OCI-LY7 (cell line): ENCODE measurements at places on chromosomes 1 and 21. TPM values are rescaled to one million over a fixed set of nuclear protein-coding genes. Genes with fewer than 3 reads are reported as not detected.

DNA sequence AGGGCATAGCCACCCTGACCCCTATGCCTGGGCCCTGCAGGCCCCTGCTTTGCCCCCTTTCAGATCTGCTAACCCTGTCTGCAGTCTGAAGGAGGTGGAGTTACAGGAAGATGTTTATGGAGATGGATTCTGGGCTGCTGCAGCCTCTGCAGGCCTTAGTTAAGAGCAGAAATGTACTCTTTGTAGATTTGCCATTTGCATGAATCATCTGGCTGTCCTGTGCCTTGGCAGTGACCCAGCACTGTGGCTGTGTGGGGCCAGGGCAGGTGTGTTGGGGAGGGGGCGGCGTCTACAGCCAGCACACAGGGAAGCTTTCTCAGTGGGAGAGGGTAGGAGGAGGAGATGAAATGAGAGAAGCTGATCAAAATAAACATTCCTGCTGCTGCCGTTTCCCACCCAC is 867.3 kb downstream of the PLA2G4A start:
- no peak for DNase-seq

DNA sequence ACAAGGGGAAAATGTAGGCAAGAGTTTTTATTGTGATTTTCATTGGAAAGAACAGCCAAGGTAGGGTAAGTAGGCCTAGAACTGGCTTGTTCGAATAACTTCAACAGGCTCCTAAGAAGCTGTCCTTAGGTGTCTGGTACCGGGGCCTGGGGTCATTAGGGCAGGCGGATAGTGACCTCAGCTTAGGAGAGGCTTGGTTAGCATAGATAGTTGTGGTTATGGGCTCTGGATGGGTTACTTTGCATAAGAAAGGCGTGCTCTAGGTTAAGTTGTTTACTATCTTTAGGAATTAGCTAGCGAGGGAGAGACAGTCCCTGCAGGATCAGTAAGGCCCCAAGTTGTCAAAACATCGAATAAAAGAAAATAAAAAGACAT is 20.7 kb upstream of the HPCAL4 start:
- no peak for DNase-seq

DNA sequence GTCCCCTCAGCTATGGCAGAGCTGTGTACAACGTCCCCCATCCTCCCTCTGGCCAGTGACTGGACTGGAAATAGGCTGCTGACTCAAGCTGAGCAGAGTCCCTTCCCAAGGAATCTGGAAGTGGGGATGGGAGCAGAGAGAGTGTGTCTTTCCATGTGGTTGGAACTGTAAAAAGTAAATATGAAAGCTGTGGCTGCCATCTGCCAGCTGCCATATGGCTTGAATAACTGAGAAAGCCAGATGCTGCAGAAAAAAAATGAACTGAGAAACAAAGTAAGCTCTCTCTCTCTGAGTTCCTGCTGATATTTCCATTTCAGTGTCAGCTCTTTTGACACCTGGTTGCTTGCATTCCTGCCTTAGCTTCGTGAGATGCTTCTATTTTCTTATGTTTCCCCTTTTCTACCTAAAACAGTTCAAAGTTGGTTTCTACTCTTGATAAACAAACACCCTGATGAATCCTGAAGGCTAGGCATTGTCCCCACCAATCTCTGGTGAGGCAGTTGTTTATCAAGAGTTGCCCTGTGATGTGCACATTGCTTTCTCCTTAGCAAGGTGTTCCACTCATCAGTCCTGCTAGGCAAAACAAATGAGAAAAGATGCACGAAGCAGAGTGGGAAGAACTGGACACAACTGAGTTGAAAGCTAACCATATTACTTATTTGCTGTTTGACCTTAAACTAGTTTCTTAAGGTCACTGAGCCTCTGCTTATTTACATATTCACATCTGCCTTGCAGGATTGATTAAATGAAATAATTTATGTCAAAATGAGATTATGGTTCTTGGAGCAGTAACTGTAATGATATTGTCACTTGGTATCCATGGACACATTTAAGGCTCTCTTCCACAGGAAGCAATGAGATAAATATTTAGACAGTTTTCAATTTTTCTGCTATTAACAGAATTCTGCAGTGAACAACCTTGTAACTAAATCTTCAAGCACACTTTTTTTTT is 16.6 kb upstream of the DR1 start:
- peak; percentile 74 for DNase-seq

HEATR1 gene
- total RNA-seq, result 65.2 and 69.0 TPM in 2 replicates
